Inflammatory macrophage treated with lipopolysaccharide for 1 hour (primary cell): ENCODE measurements at places on chromosomes 3 and 15.

GRCh38 chr3:129605203-129605921, 1.1 kb downstream of the PLXND1 start:
- peak; percentile 24 for DNase-seq

DNA sequence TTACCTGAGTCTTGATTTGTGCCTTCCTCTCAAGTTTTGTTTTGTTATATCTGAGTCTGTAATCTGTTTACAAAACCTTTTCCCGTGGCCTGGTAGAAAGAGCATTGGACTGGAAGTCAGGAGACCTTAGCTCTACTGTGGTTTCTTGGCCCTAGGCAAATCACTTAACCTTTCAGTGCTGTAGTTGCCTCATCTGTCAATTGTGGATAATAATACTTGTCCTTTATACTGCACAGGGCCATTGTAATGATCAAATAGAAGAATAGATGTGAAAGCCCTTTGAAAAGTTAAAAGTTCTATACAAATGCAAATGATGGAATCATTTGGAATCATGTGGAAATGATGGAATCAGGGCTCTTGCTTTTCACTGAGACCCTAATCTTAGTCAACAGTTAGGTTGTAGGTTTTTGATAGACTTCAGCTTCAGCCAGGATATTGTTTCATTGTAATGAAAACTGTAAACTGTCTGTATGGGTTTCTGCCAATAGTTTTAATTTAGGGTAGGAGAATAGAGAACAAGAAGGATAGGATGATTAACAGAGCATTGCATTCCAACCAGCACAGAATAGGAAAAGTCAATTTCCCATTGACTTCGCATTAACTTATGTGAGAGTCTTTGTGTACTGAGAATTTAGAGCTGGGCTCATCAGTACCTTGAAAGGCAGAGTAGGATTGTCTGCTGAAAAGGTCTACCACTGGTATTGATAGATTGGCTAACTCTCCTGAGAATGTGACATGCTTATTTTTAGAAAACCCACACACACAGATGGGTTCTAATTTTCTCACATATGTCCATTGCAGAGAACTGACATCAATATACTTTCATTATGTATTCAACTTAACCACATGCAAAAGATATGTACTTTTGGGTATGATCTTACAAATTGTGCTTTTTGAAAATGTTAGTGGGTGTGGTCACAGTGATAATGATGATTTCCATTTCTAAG, 21.8 kb downstream of the MAP2K5 start:
- no peak for DNase-seq

DNA sequence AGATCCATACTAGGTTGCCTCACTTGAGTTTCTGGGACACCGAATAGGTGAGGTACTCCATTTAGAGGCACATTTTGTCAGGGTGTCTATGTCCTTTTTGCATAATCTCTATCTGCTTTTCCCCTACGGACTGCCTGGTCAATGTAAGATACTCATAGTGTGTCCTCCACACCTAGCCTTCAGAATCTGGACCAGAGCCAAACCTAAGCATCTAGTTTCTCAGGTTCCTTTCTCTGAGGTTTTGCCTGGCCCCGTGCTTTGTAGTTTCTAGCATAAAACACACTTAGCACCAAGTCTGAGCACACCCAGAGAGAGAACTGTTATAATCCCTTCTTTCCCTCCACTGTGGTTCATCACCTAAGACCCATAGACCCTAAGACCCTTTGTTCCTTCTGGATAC, 105.9 kb upstream of the MLF1 start:
- DNase-seq = no peak

GRCh38 chr15:73631915-73632669, 1.1 kb downstream of the NPTN start:
- peak; percentile 52 for DNase-seq

- DNase-seq = no peak
These were observed 43.5 kb downstream of the ACAD9 start for GRCh38 chr3:128922804-128923459.

- no peak for DNase-seq
These were observed 51.5 kb downstream of the GMNC start for GRCh38 chr3:190810957-190811356.

DNA sequence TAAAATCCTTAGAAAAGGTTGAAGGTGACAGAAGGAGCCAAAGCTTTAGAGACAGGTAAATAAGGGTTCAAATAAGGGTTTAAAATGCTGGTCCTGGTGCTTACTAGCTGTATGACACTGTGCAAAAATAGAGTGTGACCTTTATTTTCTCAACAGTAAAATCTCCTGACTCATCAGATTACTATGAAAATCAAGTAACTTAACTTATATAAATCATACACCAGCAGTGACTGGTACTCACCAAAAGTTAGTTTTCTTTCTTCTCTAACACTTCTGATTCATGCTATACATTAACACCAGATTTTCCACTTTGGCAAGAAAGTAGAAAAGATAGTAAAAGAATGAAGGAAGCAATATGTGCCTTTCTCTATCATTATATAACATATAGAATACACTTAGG, 205.9 kb upstream of the GBE1 start:
- DNase-seq = no peak

- no peak for DNase-seq
These were observed 167.6 kb upstream of the LINGO1 start for GRCh38 chr15:77800305-77800704.

- no peak for DNase-seq
These were observed 602.0 kb upstream of the KCNMB2 start for GRCh38 chr3:177934001-177934891.
